ENCODE measurements at places on chromosomes 1 and 21.

- DNase-seq = no peak
These were observed 44.1 kb upstream of the DOCK7 start for GRCh38 chr1:62732331-62732730.

- DNase-seq = no peak
These were observed 40.5 kb upstream of the AKT3 start for GRCh38 chr1:243890576-243890975.

DNA sequence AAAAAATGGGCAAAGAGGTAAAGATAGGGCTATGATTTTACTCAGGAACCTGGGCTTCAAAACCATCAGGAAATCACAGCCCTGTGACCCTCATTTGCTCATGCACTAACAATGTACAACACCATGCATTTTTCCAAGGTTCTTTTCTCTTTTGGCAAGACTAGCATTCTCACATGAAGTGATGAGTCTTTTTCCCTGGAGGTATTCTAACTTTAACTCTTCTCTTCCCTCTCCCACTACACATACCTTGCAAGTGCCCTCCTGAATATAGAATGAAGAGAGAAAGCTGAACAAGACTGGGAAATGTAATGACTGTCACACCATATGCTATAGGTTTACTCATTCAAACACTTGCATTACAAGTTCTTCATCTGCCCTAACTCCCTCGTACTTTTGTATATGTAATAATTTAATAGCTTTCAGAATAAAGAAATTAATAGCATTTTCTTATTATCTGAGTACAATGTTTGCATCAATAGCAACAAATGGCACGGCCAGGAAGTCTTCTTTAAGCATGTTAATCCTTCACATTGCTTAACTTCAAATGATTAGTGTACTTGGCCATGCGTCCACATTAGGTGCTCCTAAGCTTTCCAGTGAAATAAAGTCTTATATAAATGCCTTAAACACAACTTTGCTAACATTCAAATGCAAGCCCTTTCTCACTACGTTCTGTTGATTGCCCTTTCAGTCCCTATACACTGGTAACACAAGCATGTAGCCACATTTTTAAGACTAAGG lies 1.8 kb downstream of the NIBAN1 start:
- no peak for DNase-seq

DNA sequence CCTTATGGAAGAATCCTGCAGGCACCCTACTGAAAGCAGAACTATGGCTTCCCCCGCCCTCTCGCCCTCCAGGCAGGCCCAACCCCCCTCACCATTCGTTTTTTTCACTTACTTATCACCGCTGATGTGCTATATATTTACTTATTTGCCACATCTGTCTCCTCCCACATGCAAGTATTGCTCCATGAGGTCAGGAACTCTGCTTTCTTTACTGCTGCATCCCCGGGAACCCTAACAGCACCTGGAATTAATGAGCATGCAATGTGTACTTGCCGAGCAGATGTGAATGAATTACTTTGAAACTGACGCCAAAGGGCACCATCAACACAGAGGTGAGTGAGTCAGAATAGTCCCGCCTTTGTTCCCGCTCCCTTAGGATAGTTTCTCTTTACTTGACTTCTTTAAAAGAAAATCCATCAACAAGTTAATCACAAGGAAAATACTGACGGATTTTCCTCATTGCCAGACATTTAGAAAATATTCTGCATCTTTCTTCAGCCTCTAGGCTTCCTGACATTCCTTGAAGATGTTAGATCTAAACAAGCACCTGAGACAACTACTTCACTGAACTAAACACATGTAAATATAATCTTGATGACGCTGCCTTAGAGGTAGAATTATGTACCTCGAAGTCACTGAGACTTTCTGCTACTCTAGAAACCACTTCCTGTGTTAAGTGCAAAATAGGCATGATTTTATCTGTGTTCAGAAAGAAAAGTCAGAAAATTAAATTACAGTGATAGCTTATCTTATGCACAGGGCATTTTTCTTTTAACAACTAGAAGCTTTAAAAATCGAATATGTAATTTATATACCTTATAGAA lies 17.5 kb upstream of the RAB4A start:
- no peak for DNase-seq

DNA sequence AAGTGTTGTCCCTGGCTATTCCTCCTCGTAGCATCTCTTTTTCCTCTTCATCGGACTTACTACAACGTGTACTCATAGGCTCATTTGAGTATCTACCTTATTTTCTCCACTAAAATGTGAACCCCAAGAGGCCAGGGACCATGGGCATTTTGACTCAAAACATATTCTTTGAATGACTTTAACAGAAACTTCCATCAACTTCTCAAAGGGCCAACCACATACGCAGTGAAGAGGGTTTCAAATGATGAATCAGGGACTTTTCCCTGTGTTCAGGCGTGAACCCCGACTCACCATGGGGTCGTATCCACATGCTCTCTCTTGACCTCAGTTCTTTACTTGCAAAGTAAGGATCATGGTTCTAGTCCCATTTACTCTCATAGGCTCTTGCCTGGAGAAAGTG lies 20.2 kb upstream of the GPR137B start:
- DNase-seq = no peak

GRCh38 chr1:36382231-36382630 lies 3.5 kb downstream of the STK40 start:
- no peak for DNase-seq

GRCh38 chr1:150576367-150576711 lies 3.1 kb downstream of the MCL1 start:
- DNase-seq = no peak

DNA sequence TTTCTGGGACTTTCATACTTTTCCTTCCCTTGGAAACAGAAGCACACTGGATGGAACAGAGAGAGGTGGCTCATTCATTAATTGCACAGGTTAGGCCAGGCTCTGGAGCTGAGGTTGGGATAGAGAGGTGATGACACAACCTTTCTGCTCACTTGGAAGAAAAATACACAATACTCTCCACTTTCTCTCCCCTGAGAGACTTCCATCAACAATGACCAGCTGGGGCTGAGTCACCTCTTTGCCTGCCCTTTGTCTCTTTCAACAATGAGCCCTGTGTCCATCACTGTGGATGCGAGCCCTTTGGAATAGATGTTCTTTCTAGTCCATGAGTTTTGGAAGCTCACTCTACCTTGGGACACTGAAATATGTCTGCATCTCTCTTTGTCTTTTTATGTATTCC lies 43.1 kb downstream of the ATP2B4 start:
- no peak for DNase-seq

DNA sequence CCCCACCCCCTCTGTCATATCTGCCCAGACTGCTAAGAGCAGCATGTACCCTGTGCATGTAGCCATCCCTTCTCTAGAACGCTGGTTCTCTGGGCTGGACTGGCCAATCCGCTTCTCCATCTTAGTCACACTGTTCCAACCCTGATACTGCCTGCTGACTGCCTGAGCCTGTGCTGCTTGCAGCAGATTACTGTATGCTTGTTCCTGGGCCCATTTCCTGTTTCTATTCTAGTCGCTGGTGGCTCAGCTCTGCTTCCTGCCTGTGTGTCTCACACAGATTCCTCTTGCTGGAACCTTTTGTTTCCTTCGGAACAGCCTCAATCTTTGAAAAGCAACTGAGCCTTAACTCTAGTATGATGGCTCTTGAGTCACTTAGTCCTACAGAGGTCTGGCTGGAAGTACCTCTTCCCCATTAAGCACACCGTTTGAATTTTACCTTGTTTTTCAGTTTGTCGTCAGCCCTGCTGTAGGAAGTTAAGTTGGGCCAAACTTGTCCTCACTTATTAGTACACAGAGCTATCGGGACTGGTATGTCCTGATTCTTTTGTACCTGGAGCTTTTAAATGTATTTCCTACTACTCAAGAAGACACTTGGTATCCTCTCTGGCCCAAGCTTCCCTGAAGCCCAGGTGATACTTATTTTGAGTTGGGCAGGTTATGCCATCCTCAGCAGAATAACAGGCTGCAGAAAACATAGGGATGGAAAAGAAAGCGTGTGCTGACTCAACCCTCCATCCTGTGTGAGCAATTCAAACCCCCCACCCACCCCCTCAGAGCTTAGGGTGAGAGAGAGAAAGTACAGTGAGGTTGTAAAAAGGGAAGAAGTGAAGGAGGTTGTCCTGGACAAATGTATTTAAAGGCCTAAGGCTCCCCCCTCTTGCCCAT lies 43.4 kb upstream of the PIGV start:
- DNase-seq = peak; percentile 24

DNA sequence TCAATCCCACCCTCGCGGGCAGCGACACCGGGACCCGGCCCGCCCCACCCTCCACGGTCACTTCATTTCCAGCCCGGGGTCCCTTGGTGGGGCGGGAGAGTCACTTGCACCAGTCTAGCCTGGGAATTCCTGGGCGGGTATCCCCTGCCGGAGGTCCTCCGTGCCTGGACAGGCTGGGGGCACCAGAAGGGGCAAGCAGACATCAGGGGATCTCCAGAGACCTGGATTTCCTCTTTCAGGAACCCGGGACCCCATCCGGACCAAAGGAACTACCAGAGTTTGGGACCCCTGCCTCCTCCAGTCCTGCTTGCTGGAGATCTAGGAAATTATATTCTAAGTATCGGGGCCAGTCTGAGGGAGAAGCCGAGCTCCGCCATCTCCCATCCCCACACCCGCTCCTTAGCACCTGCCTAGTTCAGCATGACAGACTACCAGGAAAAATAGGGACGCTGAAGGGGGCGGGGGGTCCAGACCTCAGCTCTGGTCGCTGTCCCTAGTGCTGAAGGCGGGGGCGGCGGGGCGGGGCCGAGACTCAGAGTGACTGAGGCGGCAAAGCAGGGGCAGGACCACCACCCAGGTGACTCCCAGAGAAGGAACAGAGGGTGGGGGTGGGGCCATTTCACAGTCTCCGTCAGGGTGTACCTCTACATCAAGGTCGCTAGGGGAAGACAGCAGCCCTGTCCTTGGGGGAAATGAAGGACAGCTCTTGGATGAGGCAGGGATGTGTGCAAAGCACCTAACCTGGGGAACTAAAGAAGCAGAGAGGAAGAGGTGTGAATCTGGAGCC lies 832 bp downstream of the HCN3 start:
- DNase-seq = peak; percentile 33

DNA sequence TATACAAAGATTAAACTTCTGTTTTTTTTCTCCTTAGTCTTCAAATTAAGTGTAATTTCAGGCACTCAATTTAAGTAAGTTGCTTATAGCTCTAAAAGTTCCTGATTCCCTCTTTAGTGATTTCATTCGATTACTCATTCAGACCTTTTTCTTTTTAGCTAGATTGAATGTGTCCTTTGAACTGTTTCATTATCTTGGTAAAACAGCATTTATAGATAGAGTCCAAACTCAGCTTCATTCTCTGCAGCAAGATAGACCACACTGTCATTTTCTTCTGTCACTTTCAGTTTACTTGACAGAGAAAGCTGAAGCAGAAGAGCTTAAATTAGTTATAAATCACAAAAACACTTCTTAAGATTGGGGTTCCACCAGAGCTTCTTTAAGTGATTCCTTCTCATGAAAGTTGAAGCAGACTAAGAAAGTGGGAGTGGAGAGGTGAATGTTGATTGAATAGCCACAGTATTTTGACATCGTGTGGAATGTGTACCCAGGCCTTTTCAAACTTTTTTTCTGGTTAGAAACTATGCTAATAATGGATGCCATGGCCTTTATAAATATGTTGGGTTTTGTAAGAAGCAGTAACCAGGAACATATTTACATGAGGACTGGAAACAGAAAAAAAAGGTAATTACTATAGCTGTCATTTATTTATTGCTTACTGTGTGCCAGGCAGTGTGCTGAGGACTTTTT lies 52.2 kb downstream of the ZBTB40 start:
- DNase-seq = no peak

DNA sequence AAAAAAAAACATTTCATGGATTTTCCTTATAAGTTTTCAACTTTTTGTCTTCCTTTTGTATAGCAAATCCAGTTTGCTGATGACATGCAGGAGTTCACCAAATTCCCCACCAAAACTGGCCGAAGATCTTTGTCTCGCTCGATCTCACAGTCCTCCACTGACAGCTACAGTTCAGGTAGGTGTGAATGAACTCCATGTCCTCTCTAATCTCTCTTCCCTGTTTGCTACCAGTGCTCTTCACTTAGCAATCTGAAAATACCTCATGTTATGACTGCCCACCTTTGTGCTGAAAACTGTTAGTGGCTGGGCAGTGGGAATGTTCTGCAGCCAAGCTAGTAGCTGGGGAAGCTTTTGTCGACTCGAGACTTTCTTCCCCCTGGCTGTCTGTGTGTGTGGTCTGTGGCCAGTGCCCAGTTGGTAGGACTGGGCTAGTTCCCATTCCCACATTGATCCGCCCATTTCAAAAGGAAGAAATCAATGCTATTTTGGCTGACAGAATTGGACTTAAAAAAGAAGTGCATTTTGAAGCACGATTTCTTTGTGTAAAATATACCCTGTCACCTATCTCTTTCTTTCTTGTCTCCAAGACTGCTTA lies 24.5 kb downstream of the AHCYL1 start:
- no peak for DNase-seq

- DNase-seq = no peak
These were observed 11.6 kb upstream of the LRRC53 start for GRCh38 chr1:74523873-74524480.

- DNase-seq = no peak
These were observed 87.7 kb upstream of the GADD45A start for GRCh38 chr1:67597336-67597735.

GRCh38 chr1:204199579-204199978 lies 3.3 kb upstream of the KISS1 start:
- DNase-seq = no peak

DNA sequence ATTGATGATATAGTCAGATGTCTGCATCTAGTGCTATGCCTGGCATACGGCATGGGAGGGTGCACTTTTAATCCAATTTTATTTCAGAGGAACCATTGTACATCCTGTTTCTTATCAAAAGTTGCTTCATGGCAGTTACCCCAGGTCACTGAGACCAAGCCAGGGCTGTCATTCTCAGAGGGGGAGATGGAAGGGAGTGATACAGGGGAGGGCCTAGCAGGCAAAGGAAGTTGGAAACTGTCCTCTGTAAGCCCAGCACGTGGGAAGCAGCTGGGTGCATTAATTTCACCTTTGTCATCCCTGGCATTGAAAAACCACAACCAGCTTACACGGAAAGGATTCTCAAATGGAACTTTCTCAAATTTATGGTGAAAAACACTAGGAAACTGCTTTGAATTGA lies 458.7 kb upstream of the ADAMTS5 start:
- no peak for DNase-seq

- DNase-seq = no peak
These were observed 11.8 kb downstream of the NPHP4 start for GRCh38 chr1:5980314-5981008.

DNA sequence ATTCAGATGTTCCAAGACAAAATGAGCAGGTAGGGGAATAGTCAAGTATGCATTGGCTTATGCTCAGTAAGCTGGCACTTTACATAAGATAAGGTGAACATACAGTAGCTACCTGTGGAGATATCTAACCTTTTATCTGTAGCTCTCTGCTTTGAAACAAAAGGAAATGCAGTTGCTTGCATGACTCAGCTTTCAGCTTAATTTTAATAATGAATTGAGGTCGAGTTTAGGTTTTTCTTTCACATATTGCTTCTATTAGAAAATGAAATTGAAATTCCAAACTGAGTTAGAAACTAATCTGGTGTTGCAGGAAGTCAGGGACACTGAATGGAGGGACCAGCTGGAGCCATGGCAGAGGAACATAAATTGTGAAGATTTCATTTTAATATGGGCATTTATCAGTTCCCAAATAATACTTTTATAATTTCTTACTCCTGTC lies 8.3 kb downstream of the FRRS1 start:
- DNase-seq = no peak

- no peak for DNase-seq
These were observed 919 bp upstream of the CELSR2 start for GRCh38 chr1:109248444-109248796.
